Activated B cell treated with CpG ODN at 0.5 μM for 24 hours (primary cell): ENCODE measurements at places on chromosomes 7 and 10.

DNA sequence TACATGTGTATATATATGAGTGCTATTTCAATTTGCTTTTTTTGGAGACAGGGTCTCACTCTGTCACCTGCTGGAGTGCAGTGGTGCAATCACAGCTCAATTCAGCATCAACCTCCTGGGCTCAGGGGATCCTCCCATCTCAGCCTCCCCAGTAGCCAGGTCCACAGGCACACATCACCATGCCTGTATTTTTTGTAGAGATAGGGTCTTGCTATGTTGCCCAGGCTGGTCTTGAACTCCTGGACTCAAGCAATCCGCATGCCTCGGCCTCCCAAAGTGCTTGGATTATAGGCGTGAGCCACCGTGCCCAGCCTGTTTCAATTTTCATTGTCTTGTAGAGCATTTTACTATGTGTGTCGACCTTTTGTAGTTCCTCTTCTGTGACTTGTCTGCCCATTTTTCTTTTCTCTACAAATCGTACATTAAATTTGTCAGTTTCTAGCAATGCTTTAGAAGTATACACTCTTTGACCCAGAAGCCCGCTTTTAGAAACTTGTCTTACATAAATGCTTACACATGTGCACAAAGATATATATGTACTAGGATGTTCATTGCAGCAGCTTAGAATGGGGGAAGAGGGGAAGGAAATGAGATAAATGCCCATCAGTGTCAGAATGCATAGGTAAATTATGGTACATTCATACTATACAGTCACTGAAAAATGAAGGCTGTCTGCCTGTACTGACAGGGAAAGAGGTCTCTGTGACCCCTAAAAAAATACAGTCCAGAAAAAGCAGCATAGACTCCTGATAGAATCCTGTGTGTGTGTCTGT lies 12.2 kb upstream of the RFC2 start:
- no peak for DNase-seq

DNA sequence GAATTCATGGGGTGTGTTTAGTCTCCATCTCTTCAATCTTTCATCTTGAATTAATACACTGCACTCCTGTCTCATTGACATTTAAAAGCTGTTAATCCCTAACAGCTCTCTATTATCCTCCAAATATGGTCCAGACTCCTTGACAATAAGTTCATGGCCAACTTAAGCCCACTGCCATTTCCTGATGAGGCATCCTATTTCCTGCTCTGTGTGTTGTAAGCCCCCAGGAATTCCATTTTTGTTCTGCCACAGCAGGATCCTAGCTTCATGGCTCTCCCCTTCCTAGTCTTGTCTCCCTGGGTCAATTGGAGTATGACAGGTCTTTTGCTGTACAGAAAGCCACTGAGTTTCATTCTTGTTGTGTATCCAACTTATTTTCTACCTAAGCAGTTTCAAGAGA lies 218.8 kb downstream of the OTUD1 start:
- DNase-seq, result no peak

GRCh38 chr10:61937631-61938351 lies 36.3 kb downstream of the ARID5B start:
- no peak for DNase-seq

GRCh38 chr10:92923416-92923815 lies 75.1 kb downstream of the EXOC6 start:
- no peak for DNase-seq

GRCh38 chr10:124643330-124644009 lies 100.7 kb downstream of the FAM53B start:
- no peak for DNase-seq

- DNase-seq, result no peak
These were observed 9.7 kb upstream of the OIT3 start for GRCh38 chr10:72883861-72884260.

DNA sequence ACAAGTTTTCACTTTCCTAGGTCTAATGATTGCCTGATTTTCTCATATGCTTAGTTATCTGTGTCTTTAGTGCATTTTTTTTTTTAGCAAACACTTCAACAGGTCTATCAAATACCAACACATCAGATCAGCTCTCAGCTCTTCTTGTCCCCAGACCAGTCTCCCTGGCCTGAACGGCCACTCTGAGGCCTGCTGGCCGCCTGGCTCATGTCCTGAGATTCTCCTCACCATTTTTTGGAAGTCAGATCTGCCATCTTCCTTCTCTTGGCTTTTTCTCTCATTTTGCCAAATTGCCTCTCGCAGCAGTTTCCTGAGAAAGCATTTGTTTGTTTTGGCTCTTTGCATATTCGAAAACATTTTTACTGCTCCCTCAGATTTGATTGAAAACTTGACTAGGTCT lies 29.3 kb downstream of the PPP2R2D start:
- DNase-seq, result no peak

GRCh38 chr10:132593389-132593788 lies 55.8 kb downstream of the INPP5A start:
- no peak for DNase-seq

DNA sequence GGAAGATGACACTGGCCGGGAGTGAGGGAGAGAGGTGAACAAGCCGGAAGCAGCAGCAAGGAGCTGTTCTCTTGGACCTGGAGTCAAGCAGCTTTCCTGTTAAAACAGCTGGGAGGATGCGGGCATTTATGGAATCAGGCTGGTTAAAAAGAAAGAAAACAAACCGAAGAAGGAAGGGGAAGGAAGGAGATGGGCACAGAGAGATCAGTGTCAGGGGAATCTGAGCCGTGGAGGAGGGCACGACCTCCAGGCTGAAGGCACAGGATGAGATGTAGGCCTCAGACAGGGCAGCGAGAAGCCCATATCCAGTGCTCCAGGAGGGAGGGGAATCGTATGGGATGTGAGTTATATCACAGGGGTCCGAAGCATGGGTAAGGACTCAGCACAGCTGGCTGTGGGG lies 105.9 kb upstream of the RHEB start:
- no peak for DNase-seq

- no peak for DNase-seq
These were observed 27.9 kb upstream of the ZEB1 start for GRCh38 chr10:31291123-31291522.

GRCh38 chr10:11416974-11417373 lies 194.5 kb downstream of the USP6NL start:
- DNase-seq, result no peak

DNA sequence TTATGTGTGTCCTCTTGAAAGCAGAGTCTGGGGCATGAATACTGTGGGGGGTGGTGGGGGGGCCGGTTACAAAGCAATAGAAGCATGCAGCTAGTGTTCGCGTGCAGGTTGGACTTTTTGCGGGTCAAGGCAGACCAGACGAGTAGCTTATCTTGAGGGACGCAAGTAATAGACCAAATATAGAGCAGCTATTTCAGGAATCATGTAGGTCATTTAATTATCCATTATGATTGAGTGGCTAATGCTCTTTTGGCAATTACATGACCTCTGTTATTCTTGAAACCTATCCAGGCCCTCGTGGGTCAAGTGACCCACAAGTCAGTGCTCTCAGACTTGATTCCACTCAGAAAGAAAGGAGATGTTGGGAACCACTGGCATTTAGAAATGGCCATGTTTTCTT lies 93.0 kb downstream of the BTRC start:
- DNase-seq, result no peak

GRCh38 chr7:40221836-40222235 lies 87.0 kb downstream of the SUGCT start:
- DNase-seq, result no peak

DNA sequence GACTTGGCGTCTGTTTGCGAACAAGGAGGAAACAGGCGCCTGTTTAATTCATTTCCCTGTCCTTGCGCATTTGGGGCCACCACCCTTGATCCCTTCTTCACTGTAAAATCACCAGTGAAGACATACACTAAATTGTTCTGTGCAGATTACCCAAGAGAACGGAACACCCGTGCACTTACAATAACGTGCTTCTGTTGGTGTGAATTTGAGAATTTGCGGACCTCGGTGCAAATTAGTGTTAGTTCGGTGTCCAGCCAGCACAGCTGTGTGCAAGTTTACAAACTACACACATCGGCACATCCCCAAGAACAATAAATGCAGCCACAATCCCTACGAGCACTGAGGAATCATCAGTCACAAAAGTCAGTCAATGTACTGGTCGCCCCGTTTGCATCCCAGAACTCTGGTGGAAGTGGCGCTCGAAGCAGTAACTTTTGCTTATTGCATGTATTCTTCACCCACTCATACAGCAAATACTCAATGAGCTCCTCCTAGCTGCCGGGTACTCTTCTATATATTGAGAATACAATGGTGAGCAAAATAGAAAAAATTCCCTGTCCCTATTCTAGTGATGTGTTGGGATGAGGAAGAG lies 786 bp upstream of the CNOT4 start:
- no peak for DNase-seq

DNA sequence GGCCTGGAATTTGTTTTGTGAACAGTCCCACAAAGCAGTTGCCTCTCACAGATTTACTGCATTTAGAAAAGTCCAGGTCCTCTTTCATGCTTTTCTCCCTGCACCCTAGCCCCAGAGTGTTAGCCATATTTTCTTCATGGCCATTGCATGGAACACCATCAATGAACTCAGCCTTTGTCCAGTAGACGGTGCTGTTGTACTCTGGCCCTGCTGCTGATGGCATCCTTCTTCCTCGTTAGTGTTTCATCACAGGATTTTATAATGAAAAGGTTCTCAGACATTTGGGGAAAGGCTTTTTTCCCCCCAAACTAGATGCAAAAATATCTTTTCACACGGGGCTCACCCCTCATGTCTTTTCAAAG lies 93.0 kb upstream of the SLC25A13 start:
- DNase-seq, result no peak

DNA sequence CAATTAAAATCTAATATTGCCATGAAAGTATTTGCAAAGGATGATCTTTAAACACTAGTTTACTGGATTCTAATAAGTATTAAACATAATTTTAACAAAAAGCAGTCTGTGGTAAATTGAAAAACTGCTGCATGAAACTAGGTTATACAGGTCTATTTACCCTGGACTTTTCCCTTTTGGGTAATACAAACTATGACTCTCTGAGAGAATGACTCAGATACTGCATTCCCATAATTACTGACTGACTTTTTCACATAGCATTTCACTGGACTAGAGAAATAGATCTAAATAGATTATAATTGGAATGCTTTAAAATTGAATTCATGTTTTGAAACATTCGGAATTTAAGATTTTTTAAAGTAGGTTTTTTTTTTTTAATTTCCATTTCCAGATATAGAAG lies 395.7 kb downstream of the THSD7A start:
- DNase-seq, result no peak

GRCh38 chr10:76218035-76218434 lies 786.6 kb downstream of the LRMDA start:
- no peak for DNase-seq

GRCh38 chr7:75729851-75730274 lies 8.9 kb downstream of the HIP1 start:
- DNase-seq, result no peak

DNA sequence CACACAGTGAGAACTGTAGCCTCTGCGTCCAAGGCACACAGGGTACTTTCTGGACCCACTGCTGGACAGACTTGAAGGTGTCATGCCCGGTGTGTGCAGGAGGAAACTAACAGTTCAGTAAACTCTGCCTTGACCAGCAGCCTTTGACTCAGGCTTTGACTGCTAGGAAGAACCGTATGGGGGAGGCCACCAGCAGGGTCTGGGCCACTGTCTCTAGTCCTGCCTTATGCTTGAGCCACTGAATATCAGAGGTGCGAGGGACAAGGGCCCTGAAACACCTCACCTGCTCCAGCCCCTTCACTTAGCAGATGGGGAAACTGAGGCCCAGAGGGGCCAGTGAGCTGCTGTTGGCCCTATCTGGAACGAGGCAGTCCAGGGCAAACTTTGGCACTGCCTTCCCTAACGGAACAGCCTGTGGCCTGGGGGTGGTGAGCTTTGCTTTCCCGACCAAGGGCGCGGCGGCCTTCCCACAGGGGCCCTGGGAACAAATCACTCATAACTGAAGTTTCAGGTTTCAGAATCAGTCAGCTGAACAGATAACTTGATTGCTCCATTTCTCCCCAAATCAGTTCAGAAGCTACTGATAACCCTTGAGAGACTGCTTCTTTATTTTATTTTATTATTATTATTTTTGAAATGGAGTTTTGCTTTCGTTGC lies 130.0 kb downstream of the FAM53B start:
- DNase-seq, result no peak

DNA sequence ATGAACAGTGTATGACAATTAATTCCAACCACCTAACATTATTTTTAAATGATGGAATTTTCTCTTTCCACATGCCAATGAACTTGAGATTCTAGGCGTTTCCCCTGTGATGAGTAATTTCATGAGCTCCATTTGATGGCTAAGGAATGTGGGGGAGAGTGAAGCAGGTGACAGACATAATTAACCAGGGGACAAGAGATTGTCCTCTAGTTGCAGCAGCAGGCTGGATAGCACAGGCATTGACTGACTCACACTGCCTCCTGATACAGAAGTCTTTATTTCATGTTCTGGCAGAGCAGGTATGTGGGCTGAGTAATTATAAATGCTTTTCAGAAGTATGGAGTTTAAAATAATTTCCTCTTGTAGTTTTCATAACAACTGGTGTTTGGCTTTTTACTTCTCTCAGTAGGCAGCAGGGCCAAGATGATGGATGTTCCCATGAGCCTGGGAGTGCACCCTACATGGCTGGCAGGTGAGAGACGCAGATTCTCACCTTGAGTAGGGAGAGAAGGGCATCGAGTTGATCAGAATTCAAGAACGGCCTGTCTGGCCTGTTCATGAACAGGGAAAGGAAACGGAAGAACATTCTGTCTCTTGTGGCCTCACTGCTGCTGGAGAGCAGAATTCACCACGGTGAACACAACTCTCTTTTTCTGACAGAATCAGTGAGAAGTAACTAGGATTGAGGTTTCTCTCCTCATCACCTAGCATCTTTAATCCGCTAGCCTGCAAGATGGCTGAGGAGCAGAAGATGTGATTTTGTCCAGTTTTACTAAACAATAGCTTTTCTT lies 118.8 kb downstream of the AOAH start:
- DNase-seq, result no peak

DNA sequence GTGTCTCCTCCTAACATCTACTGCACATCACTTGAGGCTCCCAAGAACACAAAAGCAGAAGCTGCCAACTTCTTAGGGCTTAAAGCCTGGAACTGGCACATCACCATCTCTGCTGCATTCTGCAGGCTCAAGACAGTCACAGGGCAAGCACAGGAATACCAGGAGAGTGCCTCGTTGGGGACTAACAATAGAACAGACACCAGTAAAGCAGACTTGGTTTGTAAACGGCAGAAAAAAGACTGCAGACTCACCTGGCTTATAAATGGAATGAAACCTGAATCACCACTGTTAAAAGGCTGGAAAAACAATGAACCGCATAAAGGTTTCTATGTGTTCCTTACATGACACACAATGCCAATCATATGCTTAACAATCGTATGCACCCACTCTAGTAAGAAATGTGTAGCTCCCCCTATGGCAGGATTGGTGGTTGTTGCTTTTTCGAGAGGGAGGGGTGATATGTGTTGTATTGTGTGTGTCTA lies 12.8 kb downstream of the RHEB start:
- no peak for DNase-seq

- no peak for DNase-seq
These were observed 16.9 kb downstream of the CAMK2G start for GRCh38 chr10:73857446-73857845.

DNA sequence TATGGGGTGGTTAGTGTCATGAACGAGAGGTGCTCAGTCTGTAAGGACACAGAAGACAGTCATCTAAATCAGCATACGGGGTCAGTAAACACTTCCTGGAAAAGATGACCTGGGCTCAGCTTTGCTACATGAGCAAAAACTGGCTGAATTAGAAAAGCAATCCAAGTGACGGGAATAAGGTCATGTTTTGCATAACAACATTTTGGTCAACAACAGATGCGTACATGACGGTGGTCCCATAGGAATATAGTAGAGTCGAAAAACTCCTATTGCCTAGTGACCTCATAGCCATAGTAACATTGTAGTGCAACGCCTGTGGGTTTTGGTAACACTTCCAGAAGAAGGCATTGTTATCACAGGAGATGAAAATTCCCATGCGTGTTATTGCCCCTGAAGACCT lies 92.9 kb downstream of the CTNNA3 start:
- DNase-seq, result no peak
